ENCODE measurements at places on chromosomes 2 and 18.

- no peak for DNase-seq
These were observed 12.6 kb downstream of the TEX51 start for GRCh38 chr2:126911111-126911796.

DNA sequence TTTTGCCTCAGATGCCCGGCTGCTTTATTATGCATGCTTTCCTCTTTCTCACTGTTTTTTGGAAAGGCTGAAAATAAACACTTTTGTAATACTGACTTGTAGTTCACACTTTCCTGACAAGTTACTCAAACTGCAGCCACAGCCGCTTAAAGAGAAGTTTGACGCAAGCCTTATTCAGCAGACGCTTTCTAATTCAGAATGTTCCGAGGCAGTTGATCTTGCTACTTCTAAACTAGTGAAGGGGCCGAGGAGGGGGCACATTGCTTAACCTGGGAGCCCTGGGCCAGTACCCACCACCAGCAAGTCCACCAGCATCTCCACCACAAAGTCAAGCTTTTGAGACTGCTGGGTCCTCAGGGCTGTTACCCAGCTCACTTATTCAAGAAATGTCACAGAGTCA, 71.8 kb upstream of the SPRED2 start:
- DNase-seq, result no peak

DNA sequence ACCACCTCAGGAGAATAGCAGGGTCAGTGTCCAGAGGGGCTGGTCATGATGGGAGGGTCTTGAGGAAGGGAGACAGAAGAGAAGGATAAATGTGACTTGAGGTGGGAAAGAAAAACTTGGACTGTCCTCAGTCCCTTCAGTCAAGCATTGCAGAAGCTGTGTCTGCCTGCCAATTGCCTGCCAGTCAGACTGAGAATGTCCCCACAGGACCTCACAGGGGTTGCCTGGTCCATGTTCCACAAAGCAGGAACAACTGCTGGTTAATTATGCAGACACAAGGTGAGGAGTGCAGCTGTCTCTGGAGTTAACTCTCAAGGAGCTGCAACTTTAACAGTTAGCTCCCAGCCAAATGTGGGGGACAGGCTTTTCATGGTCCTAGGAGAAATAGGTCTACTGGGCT, 75.7 kb downstream of the TRIM43 start:
- DNase-seq, result no peak

- DNase-seq, result no peak
These were observed 32.2 kb downstream of the ZC3H15 start for GRCh38 chr2:186518291-186518690.

GRCh38 chr2:150513647-150514046, 26.2 kb upstream of the RND3 start:
- DNase-seq, result no peak

DNA sequence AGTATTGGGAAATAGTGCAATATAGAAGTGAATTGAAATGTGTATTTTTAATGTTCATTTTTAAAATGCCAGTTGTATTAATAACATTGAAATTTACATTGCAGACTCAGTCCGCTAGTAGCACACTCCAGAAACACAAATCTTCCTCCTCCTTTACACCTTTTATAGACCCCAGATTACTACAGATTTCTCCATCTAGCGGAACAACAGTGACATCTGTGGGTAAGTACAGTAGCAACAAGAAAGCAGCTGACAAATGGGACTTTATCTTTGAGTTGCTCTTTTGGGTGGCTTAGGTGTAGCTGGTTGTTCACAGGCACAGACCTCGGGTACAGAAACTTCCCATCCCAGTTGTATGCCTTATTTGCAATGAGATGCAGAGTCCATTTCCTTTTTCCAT, 118.2 kb upstream of the IL1R2 start:
- DNase-seq, result no peak

- no peak for DNase-seq
These were observed 78.7 kb downstream of the SPATS2L start for GRCh38 chr2:200385063-200385635.

DNA sequence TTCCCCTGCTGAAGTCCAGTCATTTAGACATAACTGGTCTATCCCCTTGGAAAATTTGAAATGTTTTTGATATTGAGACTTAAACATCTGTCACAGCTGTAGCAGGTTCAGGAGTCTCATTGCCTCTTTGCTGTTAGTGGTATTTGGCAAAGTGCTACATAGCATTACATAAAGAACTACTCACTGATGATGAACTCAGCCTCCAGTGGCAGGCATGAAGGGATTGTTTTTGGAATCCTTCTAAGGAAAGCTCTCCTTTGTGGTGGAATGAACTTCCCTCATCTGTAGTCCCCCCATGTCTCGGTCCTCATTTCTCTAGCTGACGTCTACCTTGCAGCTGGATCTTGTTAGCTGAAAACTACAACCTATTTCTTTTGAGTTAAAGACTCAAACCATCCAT, 111.6 kb downstream of the TACR1 start:
- DNase-seq, result no peak

DNA sequence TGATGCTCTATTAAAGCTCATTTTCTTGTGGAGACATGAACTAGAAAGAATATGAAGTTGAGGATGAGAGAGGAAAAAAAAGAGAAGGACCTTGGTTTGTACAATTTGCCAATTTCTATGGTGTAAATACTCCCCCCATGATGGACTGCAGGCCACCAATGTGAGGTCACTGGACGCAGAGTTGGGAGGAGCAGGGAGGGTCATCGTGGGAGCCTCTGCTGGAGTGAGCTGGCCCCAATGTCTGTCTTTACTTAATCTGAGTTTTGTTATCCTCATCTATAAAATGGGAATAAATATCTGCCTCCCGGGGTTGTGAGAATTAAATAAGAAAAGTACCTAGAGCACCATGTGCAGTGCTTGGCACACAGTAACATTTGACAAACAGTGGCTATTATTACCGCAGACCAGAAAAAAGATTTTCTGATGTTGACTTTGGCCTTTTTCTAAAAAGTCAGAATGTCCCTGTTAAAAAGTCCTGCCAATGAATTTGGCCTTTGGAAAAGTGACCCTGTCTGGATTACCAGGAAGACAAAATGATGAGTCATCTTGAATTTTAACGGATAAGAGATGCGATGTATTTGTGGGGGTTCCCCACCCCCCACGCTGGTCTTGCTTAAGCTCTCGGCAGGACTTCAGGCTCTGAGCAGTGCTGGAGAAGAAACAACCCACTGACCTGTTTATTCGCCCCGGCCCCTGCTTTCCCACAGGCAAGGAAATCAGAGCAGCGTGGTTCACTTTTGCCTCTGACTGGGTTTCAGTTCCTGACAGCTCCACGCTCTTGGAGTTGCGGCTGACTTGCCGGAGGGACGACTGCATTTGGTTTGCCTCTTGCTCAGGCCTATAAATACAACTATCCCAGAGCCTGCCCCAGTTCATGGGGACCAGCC, 50.3 kb upstream of the FOSL2 start:
- DNase-seq, result no peak

- no peak for DNase-seq
These were observed 137.6 kb upstream of the HNMT start for GRCh38 chr2:137826373-137827372.

DNA sequence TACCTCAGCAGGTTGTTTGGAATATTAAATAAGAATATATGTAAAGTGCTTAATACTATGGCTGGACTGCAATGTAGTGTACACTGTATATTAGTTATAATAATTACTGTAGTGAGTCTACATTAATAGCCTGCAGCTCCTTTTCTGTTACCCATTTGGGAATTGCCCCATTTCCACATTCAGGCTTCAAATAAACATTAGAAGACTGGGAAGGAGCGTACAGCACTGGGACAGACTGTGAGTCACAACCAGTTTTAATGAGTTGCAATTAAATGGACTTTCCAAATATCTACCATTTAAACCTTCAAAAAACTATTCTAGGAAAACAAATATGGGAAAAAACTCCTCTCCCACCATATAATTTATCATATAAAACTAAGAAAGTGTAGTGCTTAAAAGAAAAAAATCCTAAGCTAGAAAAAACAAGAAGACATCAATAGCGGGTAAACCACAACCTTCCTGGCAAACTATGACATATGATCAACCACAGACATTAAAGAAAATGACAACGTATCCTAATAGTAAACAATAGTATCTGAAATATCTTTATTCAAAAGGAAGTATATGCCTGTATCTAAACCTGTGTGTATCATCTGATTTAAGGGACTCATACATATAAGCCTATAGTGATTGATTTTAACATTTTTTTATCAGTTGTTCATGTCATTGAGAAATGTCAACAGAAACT, 86.1 kb downstream of the TRIP12 start:
- no peak for DNase-seq

GRCh38 chr2:16680304-16680703, 14.7 kb upstream of the CYRIA start:
- DNase-seq, result no peak

- DNase-seq, result no peak
These were observed 7.1 kb upstream of the NPPC start for GRCh38 chr2:231932985-231933915.

DNA sequence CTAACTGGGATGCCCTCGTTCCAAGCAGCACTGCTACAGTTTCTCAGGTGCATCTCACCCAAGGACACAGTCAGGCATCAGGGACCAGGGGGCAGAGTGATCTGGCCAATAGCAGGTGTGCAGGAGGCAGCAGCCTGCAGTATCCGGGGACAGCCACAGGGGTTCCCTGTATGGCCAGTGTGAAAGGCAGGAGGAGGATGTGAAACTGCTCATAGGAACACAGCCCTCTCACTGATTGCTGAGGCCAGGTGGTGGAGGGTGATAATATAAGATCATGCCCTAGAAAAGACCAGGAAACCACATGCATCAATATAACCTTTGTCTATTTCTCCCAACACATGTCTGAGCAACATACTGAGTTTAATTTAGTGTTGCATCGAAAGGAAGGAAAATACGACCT, 112.7 kb upstream of the TACR1 start:
- no peak for DNase-seq

GRCh38 chr2:230778350-230779063, 65.9 kb downstream of the CAB39 start:
- DNase-seq, result no peak

GRCh38 chr2:218959141-218959731, at the start of gene CDK5R2:
TSS of gene CDK5R2 (plus strand) at chr2:218959666. CDS start at chr2:218959821, 155 bp downstream.
- peak; percentile 57 for DNase-seq

DNA sequence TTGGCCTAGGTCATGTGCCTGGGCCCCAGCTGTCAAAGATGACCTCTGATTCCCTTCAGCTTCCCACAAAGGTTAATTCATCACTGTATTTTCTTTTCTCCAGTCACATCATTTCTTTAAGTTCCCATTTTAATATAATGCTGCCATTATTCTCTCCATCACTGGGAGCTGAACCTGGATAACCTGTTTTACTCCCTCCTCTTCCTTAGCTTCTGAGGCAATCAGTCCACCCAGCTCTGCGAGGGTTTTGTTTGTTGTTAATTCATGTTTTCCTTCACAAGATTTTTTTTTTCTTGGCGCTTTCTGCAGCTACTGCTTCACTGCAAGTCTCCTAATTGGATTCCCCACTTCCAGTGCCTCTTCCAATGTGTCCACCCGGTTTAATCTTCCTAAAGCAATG, 5.1 kb upstream of the EML4 start:
- no peak for DNase-seq

All from stimulated activated CD4-positive, alpha-beta T cell treated with anti-CD3 and anti-CD28 coated beads, Interleukin-12 subunit alpha, Interleukin-12 subunit beta, amount 100 ng/mL, for 4 hours (primary cell).